ENCODE measurements at places on chromosomes 6 and 20.
A peak's percentile ranks its signal among the peaks of the same experiment; 100 is the strongest.

- no peak for DNase-seq
Observed at GRCh38 chr6:156720691-156721685, 56.2 kb upstream of the ARID1B start.

DNA sequence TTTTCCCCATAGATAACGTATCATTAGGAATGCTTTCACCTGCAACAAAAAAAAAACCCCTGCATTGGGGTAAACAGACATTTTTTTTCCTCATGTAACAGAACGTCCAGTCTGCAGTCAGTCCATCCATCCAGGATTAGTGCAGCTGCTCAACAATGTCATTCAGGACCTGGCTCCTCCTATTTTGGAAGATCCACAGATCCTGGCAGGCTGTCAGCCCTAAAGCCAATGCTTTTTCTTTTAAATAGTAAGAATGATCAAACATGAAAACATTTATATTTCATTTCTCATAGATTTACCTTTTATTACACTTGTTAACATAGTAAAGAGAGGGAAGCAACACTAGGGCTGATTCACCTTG lies 116.5 kb upstream of the CCDC28A start:
- no peak for DNase-seq

DNA sequence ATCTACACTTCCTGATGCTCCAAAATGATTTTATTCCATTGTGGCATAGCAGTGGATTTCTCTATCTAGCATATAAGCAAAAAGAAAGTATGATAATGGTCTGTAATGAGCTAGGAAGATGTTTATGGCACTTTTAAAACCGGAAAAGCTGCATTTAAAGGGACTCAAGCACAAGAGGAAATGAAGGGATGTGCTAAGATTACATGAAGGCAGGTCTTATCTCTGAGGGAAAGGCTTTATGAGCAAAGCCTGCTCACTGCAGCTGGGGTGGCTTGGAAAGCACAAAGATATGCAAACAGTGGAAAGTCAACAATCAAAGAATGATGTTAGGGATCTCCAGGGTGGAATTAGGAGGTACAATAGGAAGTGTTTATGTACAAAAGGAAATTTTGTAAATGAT lies 138.2 kb downstream of the TENT5A start:
- DNase-seq: peak; percentile 20

DNA sequence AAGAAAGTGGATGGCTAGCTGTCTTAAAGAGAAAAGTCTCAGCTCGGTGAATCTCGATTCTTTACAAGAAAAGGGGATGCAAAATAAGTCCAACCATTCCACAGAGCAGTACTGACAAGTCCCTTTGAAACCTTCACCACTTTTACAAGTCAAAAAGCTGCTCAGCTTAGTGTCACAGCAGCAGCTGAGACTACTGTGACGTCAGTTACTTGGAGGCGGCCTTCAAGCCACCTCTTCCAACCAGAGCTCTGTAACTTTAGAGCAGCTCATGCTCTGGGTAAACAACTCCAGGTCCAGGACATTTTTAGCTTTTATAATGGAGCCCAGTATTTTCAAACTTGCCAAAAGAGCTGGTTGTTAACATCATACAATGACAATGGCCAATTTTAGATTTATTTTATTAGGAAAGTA lies at the start of gene KIAA0408:
KIAA0408 (minus strand) TSS at position 159 of the 411 bp plus-strand sequence. CDS start 5,408 bp downstream, outside the sequence.
- no peak for DNase-seq
